ENCODE measurements at places on chromosomes 13 and 19. TPM values are rescaled to one million over a fixed set of nuclear protein-coding genes. Genes with fewer than 3 reads are reported as not detected.

The ALOX5AP gene
- not detected for total RNA-seq

The PNMA8A gene
- total RNA-seq = 22.6 TPM

DNA sequence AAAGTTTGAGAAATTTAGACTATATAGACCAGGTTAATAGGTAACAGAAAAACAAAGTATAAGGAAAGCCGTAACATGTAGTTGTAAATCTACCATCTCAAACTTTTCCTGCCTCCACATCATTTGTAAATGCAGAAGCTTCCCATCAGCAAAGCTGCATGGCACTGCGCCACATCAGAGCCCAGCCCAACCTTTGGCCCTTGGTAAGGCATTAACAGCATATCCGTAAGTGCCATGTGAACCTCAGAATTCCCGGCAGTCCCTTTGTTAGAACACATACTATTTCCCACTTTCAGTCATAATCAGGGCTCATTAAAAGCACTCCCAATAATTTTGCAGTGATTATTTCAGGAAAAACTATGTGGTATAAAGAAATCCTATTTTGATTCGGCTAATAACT is 51.6 kb downstream of the MPHOSPH8 start:
- DNase-seq = no peak

- DNase-seq = no peak
Observed at GRCh38 chr13:43227721-43228120, 204.3 kb downstream of the DNAJC15 start.
